Activated gamma-delta T cell treated with anti-CD3 and anti-CD28 coated beads, Interleukin-2, amount 50 U/mL, for 16 hours (primary cell): ENCODE measurements at places on chromosomes 2 and 18.

DNA sequence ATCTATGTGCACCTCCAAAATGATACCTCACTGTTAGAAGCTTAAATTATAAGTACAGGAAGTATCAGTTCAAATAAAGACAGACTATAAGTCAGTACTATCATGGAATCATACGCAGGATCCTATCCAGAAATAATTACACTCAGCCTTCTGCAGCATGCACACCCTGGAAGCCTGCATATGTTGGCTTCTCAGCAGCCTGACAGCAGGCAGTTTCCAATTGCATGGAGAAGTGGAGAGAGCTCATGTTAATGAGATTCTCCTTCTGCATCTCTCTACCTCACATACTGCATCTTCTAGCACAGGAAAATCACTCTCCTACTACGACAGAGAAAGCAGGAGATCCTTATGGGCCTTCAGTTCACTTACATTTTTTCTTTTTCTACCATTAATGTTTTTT lies 20.5 kb downstream of the NR4A2 start:
- DNase-seq: no peak

DNA sequence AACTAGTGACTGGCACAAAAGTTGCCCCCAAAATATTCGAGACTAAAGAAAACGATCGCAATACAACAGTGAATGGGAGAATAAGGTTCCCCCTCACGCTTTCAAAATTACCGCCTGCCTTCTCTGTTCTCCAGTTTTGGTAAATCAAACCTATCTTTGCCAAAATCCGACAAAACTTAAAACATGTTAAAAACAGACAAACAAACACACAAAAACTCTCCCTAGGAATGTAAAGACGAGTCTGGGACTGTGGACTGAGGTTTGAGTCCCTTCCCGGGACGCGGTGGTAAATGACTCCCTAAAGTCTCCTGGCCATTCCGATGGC lies 435 bp upstream of the IMPACT start:
- no peak for DNase-seq

DNA sequence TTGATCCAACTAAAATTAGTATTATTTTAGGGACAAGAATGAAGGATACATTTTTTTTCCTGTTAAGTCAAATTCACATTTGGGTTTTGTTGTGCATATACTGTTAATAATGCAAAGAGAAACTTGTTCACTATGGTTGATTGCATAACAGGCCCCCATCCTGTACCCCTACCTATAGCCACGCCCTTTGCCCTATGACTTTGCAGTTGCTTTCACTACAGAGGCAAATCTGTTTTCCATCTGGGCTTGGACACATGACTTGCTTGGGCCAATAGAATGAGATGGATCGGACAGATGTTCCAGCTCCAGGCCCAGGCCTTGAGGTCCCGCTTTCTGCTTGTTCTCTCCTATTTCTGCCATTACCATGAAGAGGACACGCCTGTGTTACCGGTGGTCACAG lies 278.5 kb upstream of the HNRNPA3 start:
- no peak for DNase-seq

DNA sequence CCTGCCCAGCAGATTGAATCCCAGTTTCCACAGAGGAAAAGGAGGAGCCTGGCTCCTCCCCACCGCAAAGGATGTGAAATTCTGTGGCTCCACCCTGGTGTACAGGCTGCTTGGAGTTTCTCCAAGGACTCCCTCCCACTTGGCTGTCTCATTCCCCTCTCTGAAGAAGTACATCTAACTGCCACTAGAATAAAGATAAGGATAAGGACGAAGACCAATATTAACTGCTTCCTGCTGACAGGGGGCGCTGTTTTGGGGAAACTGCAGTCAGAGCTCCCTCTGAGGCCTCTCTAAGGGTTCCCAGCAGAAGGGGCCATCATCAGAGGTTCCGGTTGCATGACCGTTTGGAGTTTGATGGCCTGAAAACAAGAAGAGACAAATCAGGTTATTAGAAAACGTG lies 790.9 kb downstream of the CPS1 start:
- DNase-seq: no peak

- no peak for DNase-seq
Observed at GRCh38 chr2:169082995-169083394, 13.6 kb downstream of the DHRS9 start.

DNA sequence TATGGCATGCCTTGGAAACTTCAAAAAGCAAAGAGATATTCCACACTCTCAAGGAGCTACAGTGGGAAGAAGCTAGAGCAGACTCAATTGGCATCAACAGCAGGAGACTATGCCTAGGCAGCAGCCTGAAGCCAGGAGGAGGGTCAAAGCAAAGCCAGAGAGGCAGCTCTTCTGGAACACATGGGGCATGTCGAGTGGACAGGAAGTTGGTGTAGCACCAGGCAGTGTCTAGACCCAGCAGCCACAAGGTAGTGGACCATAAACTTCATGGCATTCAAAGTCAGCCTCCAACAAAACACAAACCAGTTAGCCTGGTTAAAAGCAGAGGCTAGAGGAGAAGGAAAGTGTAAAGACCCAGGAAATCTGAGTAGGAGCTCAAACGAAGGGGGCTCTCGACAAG lies 311.2 kb upstream of the PKDCC start:
- DNase-seq: no peak

DNA sequence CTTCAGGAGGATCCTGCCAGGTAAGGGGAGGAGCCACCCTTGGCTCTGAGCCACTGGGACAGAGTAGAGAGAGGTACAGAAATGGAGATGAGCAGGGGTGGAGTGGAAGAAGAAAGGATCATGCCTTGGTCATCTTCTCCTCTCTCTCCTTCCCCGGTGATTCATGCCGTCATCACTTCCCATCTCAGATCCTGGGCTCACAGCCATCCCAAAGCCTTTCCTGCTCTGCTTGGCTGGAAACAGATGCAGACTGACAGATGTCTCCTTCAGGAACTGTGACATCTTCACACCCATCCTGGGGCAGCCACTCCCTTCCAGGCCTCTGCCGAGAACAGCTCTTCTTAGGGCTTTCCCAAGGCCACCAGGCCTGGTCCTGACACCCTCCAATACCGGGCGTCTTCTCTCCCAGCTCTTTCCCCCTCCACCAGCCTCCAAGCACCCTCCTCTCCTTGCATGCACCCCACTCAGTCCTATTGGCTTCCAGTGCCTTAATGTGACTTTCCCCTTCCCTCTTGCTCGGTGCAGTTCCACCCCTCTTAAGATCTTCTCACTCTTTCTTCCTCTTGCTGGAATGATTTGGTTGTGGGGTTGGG lies 58.3 kb upstream of the TNP1 start:
- DNase-seq: no peak

GRCh38 chr2:184125867-184126266 lies 472.5 kb upstream of the ZNF804A start:
- DNase-seq: no peak

DNA sequence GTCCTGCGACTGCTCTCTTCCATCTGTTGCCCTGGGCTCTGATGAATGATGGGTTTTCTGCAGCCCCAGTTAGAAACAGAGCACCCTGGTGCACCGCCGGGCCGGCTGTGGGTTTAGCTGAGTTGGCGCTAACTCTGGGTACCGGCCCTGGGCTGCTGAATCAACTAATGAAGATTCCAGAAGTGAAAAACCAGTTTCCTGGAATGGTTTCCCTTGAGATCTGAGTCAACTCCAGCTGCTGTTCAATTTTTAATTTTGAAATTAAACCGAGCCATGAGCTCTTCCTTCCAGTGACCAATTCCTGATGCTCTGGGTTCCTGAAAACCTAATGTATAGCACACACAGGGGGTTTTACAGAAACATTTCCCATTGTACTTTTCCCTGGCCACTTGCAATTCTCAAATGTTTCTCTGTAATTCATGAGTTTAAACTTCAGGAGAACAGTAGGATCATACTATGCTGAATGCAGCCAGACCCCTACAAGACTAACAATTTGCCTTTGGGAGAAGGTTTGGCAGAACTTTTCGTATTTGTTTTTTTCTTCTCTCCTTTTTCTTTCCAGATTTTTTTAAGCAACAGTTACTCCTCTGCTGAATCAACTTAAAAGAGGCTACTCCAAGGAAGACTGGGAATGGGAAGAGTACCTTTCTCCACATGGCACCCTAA lies 5.5 kb downstream of the COL6A3 start:
- no peak for DNase-seq

DNA sequence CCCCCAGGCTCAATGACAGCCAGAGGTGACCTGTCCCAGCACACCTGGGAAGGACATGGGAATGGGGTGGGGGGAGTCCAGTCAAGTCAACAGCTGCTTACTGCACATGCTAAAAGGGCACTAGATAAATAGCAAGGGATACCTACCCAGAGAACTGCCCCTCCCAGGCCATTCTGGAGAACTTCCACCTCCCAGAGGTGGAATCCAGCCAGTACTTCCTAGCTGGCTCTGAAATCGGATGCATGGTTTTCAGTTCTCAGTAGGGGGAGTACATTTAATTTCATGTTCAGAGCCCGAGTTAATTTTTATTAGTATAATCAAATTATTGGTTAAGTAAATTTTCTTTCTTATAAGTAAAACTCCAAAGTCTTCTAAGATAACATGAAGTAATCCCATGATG lies 28.9 kb upstream of the ITGA6 start:
- no peak for DNase-seq

- no peak for DNase-seq
Observed at GRCh38 chr18:50558948-50559751, 737 bp upstream of the MAPK4 start.

DNA sequence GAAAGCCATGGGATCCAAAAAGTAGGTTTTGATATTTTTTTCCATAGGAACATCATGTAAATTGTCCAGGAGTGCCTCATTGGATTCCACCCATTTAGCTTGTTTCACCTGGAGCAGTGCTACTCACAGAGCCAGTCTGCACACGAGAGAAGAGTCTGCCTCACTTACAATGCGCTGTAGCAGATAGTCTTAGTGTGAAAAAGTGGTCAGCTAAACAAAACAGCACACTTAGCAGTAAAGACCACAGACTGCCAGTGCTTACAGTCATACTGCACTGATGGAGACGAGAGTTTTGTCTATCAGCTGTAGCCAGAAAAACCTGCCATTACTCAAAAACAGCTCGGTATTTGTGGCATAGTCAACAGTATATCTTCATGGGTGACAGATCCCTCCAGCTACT lies 113.5 kb upstream of the LDLRAD4 start:
- no peak for DNase-seq

GRCh38 chr18:51135364-51135763 lies 62.1 kb downstream of the MEX3C start:
- DNase-seq: no peak

DNA sequence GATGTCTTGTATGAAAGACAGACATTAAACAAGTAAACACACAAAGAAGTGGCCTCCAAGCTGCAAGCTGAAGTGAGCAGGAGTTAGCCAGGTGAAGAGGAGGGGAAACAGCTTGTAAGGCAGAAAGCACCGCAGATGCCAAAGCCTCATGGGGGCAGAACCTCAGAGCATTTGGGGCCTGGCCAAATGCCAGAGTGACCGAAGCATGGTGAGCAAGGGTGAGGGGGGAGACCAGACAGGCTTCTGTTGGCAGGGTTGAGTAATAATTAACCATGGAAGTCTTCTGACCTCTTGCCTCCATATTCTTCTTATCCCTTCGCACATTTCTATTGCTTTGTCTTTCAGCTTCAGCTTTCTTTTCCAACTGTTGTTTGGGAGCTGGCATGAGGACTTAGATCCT lies 5.6 kb downstream of the QPCT start:
- DNase-seq: no peak

- DNase-seq: no peak
Observed at GRCh38 chr18:58300867-58301266, 256.8 kb downstream of the NEDD4L start.

DNA sequence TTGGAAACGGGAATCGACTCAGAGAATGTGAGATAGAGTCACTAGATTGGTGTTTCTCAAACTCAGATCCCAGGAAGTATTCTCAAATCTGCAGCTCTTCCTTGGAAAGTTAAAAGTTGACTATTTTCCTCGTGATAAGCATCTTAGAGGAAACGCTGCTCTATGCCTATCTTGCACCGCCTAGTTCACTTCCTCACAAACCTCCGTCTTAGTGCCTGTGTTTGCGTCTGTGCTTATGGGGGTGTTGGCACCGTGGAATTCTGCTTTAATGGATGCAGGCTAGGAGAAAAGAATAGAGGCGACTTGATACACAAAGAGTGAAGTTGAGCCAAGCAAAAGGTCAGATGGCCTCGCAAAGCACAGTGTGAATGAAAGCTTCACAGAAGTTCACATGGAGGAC lies 255.3 kb upstream of the ID2 start:
- DNase-seq: no peak

GRCh38 chr2:120771111-120771780 lies 35.6 kb downstream of the GLI2 start:
- no peak for DNase-seq

GRCh38 chr2:102664471-102664909 lies 45.1 kb downstream of the SLC9A2 start:
- no peak for DNase-seq

DNA sequence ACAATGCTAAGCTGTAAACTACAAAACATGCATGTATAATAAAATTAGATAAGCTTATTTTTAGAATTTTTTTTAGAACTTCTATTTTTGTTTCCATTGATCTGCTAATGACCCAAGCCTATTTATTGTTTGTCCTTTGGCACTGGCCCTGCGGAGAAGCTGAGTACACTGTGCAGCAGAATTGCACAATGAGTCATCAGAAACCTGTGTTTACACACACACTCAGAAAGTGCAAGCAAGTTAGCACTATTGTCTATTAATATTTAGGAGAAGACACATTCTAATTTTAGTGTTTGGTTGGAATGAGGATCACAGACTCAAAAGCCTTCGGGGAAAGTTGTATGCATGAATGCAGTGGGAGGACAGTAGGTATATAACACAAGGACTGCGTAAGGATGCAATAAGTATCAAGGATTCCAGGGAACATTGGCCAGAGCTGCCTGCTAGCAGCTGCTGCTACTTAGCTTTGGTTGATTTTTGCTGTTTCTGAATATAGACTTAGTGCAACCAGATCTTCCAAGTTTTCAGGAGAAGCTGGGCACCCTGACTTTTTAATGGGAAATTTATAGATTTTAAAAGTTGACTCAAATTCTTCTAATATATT lies 128.2 kb downstream of the KCNH7 start:
- DNase-seq: no peak

- DNase-seq: no peak
Observed at GRCh38 chr2:151796774-151797173, 31.4 kb downstream of the ARL5A start.

- DNase-seq: no peak
Observed at GRCh38 chr2:52475590-52475989, 1292.0 kb upstream of the CHAC2 start.

DNA sequence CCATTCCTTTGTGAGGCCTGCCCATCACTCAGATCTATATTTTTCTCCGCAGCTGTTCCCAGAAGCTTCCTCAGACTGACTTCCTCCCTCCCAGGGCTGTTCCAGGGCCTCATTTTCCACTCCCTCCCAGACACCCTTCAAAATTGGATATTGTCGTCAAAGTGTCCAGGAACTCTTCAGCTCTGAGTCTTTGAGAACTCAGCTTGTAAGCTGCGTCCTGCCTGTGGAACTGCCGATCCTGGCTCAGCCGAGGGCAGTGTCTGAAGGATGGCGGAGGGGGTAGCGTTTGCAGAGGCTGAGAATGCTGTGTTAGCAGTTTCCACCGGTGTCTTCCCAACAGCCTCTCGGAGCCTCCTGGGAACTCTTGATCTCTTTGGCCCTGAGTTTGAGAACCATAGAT lies 27.1 kb downstream of the NCK2 start:
- DNase-seq: no peak

- DNase-seq: peak; percentile 15
Observed at GRCh38 chr2:237603718-237604362, 13.3 kb upstream of the RAB17 start.
